ENCODE measurements at places on chromosomes 3 and 15.

- no peak for DNase-seq
These were observed 28.8 kb downstream of the DCP1A start for GRCh38 chr3:53318522-53318921.

- DNase-seq = no peak
These were observed 86.4 kb downstream of the NSMCE3 start for GRCh38 chr15:29183071-29183831.

GRCh38 chr3:50208677-50209344, 3.7 kb downstream of the SLC38A3 start:
- DNase-seq = no peak

DNA sequence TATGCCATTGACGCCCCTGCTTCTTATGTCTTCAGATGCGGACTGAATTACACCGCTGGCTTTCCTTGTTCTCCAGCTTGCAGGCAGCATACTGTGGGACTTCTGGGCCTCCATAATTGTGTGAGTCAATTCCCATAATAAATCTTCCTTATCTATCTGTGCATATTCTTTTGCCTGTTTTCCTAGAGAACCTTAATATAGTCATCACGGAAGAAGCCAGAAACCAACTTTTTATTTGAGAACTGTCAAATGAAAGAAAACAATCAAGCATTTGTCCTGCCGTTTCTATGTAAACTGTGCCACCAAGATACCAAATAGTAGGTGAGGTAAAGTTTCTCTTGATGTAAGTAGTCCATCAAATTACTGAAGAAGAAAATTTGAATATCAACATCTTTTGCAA, 51.8 kb upstream of the B3GALNT1 start:
- no peak for DNase-seq

- DNase-seq = no peak
These were observed 18.6 kb downstream of the ZIC1 start for GRCh38 chr3:147427746-147428145.

- no peak for DNase-seq
These were observed 845.9 kb downstream of the TBL1XR1 start for GRCh38 chr3:176351408-176351807.

GRCh38 chr15:52350423-52350822, 54.8 kb upstream of the MYO5C start:
- no peak for DNase-seq

- no peak for DNase-seq
These were observed 30.1 kb downstream of the SCN11A start for GRCh38 chr3:39021465-39022285.

DNA sequence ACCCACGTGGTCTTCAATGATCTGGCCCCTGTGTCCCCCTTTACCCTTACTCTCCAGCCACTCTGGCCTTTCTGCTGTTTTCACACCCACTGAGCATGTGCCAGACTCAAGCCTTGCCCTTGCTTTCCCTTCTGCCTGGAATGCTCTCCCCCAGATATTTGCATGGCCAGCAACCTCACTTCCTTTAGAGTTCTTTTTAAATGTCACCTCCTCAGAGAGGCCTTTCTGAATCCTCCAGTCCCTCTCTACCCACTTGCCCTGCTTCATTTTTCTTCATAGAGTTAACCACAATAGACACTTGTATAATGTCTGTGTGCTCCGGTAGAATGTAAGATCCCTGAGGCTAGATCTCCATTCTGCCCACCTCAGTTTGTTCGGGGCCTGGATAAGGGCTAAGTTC, 39.4 kb upstream of the TIPARP start:
- DNase-seq = no peak

Data from T-helper 17 cell (primary cell).